ENCODE measurements at places on chromosomes 6 and 20. TPM values are rescaled to one million over a fixed set of nuclear protein-coding genes. Genes with fewer than 3 reads are reported as not detected.

- DNase-seq, result no peak
These were observed 299.1 kb upstream of the PRDM1 start for GRCh38 chr6:105786890-105787655.

GRCh38 chr6:2502998-2503674 is 247.6 kb downstream of the MYLK4 start:
- no peak for DNase-seq

GRCh38 chr6:102907181-102907580 is 1513.7 kb downstream of the GRIK2 start:
- no peak for DNase-seq

- no peak for DNase-seq
These were observed 147.9 kb downstream of the SOX4 start for GRCh38 chr6:21741221-21742109.

DNA sequence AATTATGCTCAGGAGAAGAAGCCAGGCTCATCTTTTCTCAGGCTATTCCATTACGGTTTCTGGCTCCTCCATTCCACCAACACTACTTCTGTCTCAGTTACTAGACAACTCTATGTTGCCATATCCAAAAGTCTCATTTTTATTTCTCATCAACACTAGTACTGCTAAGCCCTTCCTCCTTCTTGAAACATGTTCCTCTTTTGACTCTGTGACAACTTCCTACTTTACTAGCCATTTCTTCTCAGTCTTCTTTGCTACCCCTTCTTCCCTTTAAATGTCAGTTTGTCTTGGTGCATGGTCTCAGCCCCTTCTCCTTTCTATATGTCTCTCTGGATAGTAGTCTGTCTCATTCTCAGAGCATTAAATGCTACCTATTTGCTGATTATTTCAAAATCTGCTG is 7.1 kb upstream of the ADGRG6 start:
- DNase-seq, result no peak

- DNase-seq, result no peak
These were observed 12.7 kb downstream of the SYNGAP1 start for GRCh38 chr6:33432546-33432945.

DNA sequence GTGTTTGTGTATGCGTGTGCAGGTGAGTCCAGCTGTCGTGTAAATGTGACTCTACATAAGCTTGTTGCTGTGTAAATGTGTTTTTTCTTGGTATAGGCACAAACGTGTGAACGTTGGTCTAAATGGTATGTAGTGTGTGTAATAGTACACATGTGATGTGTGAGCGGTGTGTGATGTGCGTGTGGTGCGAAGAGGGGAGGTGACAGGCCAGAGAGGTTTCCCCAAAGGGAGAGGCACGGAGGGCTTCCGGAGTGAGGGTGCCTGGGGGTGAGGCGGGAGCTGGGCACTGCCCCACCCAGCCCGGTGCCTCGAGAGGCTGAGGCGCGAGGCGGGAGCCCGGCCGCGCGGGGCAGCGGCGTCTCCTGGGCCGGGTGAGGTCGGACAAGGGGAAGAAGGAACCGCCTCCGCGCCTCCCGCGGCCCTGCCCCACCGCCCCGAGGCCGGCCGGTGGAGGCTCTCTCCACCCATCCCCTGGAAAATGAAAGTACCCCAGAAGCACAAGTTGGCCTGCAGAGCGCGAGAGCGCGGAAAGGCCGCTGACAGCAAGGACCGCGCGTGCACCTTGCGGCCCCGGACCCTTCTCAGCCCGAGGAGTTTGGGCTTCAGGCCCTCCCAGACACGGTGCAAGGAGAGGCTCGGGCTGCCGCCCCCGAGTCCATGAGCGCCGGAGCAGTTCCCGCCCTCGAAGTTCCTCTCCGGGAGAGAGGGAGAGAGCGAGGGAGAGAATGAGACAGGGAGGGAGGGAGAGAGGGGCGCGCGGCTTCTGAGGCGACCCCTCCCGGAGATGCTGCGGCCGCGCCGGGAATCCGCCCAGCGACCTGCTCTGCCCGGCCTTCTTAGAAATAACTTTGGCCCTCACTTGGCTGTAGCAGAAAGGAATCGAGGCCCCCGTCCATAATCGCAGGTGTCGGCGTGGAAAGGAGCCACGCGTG is 43.2 kb upstream of the OSTM1 start:
- DNase-seq, result no peak

BPI gene
- not detected for total RNA-seq

CGA gene
- not detected for total RNA-seq

NKX2-2 gene
- not detected for total RNA-seq

RSPH4A gene
- total RNA-seq, result 0.26 TPM

HLA-G gene
- total RNA-seq, result not detected
